NCI-H82 (cell line): ENCODE measurements at places on chromosomes 5 and 9.

DNA sequence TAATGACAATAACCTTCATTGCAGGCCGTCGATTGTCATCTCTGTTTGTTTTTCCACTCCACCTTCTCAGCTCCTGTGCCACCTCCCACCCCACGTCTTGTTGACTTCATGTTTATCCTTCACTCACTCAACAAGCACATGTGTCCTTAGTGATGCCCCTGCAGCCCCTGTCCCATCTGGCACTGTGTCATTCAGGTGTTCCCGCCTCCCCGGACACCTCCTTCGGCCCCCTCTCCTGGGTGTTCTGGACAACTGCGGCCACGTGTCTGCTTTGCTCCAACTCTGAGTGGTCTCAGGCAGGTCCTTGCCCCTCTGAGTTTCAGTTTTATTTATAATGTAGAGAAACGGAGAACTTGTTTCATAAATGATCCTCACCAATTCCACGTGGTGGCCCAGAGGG is 91.0 kb upstream of the COL5A1 start:
- peak; percentile 49 for DNase-seq

DNA sequence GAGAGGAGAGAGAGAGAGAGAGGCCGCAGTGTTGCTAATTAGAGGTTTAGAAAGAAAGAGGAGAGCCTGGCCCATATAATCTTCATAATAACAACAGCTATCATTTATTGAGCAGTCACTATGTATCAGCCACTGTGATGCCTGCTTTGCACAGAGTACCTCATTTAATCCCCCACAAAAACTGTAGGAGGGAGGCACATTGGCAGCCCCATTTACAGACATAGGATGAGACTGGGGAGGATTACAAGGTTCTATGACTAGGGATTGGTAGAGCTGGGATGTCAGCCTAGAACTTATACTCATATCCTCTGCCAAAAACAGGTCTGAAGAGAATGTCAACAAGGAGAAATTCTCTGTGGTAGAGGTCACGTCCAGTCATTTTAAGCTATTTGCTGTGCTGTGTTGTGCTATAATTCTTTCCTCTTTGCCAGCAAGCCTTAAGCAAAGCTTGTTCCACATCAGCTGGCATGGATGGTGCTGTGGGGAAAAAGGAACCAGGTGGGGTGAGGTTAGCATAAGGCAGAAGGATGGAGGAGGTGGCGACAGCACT is 6.7 kb upstream of the GCNT4 start:
- DNase-seq: no peak

DNA sequence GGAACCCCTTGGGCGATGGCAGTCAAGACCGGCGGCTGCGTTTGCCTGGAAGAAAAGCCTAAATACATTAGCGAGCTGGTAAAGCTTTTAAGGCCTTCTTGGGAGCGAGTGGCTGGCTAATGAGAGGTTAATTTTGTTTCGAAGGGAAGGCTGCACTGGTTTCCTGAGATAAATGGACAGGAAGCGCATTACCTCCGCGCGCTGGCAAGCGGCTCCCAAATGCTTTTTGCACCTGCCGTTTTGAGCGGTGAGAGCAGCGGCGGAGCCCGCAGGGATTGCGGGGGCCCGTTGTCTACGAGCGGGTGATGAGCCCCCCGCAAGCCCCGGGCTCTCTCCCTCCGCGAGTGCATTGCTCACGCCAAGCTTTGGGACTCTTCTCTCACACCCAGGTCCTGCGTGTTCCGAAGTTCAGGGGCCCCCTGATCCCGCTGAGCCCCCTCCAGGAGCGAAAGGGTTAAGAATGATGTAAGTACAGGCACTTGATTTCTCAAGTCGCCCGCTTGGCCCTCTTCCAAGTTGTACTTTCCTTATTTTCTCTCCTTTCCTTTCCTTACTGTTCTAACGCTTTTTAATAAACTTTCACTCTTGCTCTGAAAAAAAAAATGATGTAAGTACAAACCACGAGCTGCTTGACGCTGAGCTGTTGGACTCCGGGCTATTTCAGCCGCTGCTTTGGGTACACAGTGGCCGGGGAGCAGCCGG is 3.1 kb upstream of the RGMB start:
- peak; percentile 64 for DNase-seq

DNA sequence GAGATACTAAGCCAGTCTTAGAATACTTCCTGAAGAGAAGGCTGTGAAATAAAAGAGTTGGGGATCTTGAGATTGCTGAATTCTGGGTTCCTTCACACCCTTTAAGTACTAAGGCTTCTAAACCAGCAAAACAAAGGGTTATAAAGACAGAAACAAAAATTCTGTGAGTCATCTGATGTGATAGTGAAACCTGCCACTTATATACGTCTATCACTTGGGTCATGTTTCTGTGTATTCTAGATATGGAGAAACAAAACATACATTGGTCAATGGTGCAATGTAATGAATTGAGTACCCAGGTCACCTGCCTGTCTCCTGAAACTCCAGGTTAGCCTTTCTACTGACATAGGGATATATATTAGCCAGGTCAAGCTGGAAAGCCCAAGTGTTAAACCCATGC is 319.3 kb upstream of the GRAMD2B start:
- DNase-seq: no peak

DNA sequence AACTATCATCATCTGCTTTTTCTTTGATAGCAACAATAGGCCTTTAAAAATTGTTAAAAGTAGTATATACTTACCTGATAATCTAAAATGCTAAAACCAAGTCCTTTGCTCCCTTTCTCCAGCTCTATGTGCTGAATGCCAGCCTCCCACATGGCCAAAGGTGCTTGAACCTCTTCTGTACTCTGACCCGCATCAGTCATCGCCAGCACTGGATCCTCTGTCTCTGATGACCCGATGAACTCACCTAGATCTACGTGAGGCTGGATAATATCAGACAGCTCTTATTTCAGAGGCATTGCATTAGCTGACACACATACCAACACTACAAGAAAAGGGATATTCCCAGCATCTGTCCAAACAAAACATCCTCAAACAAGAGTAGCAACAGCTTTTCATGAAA is 89.5 kb downstream of the MPDZ start:
- DNase-seq: no peak

DNA sequence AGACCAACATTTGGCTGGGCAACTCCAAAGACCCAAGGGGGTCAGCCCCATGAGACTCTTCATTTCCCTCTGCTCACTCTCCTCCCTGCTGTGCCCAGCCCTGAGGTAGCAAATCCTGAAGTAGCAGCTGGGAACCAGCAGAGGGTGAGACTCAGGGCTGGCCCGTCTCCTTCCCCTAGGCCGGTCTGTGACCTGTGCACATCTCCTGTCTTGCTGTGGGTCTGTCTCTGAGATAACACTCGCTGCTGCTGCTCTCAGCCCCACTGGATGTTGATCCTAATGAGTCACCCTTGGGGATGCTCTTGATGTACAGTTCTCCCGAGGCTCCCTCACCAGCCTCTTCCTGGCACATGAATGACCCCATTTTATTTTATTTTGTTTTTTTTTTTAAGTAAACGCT is 7.3 kb upstream of the OR2V1 start:
- no peak for DNase-seq

DNA sequence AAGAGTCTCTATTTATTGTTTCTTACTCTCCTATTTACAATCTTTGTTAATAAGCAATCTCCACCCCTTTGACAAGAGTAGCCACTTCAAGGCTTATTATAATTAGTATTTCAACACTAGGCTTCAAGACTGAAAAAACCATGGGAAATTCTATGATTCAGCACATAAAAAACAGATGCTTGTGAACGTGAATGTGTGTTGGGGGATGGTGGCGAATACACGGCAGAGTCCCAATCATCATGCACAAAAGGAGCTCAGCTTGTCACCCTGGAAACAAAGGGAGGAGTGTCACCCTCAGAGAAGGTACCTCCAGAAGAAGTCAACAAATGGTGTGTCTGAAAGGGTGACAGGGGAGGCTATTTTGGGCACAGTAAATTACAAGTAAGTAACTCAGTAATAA is 157.2 kb upstream of the RETREG1 start:
- peak; percentile 2 for DNase-seq

- no peak for DNase-seq
These were observed 353 bp upstream of the PAX5 start for GRCh38 chr9:37034305-37034937.

- DNase-seq: no peak
These were observed 1007.1 kb downstream of the PTPRD start for GRCh38 chr9:9605681-9606080.

DNA sequence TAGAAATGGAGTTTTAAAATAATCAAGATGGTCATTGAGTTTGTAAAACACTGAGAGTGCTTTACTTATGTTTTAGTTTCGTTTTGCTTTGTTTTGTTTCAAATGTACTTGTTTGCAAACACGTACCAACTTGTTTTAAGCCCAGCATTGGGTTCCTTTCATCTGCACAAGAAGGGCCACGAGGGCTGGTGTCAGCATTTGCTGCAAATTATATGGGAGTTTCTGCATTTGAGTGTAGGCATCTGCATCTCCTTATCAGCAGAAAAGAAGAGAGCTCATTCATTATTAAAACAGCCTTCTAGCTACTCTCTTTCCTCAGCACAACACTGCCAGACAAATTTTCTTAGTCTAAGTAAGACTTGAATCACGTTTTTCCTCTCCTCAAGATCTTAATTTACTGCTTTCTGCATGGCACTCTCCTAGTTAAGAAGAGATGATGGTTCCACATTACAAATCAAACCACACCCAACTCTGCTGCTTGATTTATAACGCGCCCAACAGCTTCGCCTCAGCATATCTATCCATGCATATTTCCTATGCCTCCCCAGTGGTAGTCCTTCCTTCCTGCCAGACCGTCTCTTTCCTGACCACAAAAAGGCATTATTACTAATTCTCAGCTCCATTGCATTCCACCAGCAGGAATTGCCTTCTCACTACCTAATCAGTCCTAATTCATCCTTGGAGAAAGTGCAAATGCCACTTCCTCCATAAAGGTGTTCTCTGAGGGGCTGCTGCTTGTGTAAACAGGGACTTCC is 95.2 kb upstream of the CAST start:
- no peak for DNase-seq

- DNase-seq: no peak
These were observed 37.0 kb downstream of the NACC2 start for GRCh38 chr9:136058084-136058483.

GRCh38 chr5:66661149-66661548 is 65.0 kb downstream of the MAST4 start:
- DNase-seq: no peak

- no peak for DNase-seq
These were observed 12.8 kb upstream of the MGAT1 start for GRCh38 chr5:180815293-180815917.

DNA sequence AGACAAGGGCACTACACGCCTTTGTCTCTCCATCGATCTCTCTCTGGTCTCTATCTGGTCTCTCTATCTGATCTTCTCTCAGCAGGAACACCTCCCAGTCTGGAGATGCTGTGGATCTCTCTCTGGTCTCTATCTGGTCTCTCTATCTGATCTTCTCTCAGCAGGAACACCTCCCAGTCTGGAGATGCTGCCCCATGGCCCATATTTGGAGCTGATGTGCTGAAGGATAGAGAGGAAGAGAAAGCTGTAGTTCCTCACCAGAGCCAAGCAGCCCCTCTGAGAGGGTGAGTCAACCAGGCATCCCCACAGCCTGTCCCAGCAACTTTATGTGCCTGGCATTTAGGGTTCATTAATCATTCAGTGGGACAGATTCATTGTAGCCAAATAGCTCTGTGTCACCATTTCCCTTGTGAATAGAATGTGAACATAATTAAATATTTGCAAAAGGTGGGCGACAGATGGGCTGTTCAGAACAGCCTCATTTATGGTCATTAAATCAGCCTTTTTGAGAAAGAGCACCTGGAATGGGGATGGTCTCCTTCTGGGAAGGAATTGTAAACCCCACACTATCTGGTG is 189.3 kb upstream of the MAST4 start:
- no peak for DNase-seq

DNA sequence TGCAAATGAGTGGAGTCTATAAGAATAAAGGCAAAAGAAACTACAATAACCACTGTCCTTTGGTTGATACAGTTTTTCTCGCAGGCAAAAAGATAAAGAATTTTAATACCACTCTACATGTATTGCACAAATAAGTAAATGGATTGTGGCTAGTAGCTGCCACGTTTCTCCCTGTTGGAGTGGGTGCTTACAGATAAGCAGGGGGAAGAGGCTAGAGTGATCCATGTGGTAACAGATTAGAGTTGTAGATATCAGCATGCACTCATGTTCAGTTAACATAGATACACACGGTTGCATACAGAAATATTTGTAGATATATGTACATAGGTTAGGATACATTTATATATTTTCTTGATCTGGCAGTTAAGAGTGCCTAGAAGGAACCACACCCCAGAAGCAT is 179.5 kb downstream of the ARHGEF28 start:
- DNase-seq: no peak

GRCh38 chr9:31759703-31760102 is 624.7 kb upstream of the ACO1 start:
- no peak for DNase-seq

GRCh38 chr9:110099236-110100095 is 108.5 kb downstream of the C9orf152 start:
- DNase-seq: peak; percentile 86

GRCh38 chr9:19294219-19294618 is 63.7 kb downstream of the DENND4C start:
- DNase-seq: no peak

DNA sequence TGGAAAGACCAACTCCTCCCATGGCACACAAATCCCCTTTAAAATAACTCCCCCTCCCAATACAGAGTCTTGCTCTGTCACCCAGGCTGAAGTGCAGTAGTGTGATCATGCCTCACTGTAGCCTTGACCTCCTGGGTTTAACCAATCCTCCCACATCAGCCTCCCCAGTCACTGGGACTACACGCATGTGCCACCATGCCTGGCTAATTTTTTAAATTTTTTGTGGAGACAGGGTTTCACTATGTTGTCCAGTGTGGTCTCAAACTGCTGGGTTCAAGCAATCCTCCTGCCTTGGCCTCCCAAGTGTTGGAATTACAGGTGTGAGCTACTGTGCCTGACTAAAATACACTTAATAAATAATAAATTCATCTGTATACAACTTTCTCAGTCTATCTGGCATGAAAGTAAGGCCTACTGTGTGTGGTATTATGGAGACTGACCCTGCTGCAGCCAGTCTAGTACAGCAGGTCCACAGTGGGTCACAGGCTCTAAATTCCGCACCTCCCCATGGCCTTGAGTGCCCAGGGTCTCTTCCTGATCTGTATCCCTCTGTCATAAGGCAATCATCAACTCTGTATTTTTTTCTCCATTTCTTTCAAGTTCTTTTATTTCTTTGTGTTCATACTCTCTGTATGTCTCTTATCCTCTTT is 169.4 kb downstream of the MAPKAP1 start:
- no peak for DNase-seq

DNA sequence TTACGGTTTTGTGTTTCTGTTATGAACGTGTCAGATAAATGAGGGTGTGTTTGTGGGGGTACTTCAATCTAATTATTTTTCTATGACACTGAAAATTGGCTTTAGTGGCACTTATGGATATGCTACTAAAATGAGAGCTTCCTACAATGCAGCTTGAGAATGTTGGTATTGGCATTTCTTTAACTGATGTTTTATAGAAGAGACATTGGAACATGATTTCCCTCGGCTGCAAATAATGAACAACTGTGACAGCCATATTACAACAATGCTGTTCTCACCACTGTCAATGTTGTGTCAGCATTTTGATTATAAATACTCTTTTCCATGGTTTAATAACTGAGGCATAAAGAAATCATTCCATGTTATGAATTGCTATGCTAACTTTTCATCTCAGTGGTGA is 279.4 kb downstream of the KDM4C start:
- DNase-seq: no peak

GRCh38 chr5:68187268-68188055 is 28.1 kb upstream of the PIK3R1 start:
- no peak for DNase-seq

- DNase-seq: no peak
These were observed 12.5 kb upstream of the SHB start for GRCh38 chr9:38081356-38082108.
